K562 (cell line): ENCODE measurements at places on chromosomes 5 and 9.

DNA sequence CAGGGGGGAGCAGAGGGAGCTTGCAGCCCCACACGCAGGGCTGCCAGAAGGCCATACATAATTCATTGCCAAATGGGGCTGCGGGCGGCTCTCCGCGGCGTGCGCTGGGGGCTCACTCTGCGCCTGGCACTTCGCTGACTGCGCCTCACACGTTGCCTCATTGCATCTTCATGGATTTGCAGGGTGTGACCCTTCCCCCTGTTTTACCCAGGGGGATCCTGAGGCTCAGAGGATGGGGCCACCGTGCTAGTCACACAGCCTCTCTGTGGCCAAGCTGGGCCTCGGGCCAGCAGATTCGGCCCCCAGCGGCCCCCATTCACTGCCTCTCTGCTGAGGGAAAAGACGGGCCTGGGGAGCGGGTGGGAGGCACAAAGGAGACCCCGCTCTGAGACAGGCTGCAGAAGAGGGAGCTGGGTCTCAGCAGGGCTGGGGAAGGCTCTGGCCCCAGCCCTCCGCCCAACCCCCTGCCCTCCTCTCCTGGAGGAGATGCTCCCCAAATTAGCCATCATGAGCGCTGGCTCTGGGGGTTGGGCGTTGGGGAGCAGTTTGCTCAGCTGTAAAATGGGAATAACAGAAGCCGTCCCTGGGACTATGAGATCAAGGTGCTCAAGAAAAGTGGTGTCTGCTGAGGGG, 115.5 kb downstream of the C9orf50 start:
- DNase-seq: no peak
- H3K27me3 ChIP-seq: no peaks in the 10 kb centered on the region
- peaks cover 11% of the 10 kb centered on the region; the same call in 2 of the 3 replicates for H3K36me3 ChIP-seq
- H3K27ac ChIP-seq: no peak overlapping the region
- peaks cover 16% of the 10 kb centered on the region; the same call in 1 of the 2 replicates for H3K4me1 ChIP-seq
- no peak overlapping the region for H3K4me3 ChIP-seq

GRCh38 chr9:76425677-76426453, 31.6 kb upstream of the RFK start:
- H3K4me3 ChIP-seq: no peak overlapping the region
- H3K36me3 ChIP-seq: no peaks in the 10 kb centered on the region
- no peaks in the 10 kb centered on the region for H3K27me3 ChIP-seq
- H3K4me1 ChIP-seq: no peaks in the 10 kb centered on the region
- H3K27ac ChIP-seq: no peak overlapping the region
- no peak for DNase-seq

- H3K36me3 ChIP-seq: no peaks in the 10 kb centered on the region
- no peaks in the 10 kb centered on the region for H3K27me3 ChIP-seq
- no peak overlapping the region for H3K4me3 ChIP-seq
- H3K4me1 ChIP-seq: no peaks in the 10 kb centered on the region
- H3K27ac ChIP-seq: no peak overlapping the region
These were observed 9.7 kb downstream of the PTGER4 start for GRCh38 chr5:40689438-40689837.

- H3K36me3 ChIP-seq: peaks cover 96% of the 10 kb centered on the region
- DNase-seq: no peak
- no peaks in the 10 kb centered on the region for H3K27me3 ChIP-seq
- H3K27ac ChIP-seq: no peak overlapping the region
These were observed 7.3 kb downstream of the CEP72 start for GRCh38 chr5:619444-619843.

DNA sequence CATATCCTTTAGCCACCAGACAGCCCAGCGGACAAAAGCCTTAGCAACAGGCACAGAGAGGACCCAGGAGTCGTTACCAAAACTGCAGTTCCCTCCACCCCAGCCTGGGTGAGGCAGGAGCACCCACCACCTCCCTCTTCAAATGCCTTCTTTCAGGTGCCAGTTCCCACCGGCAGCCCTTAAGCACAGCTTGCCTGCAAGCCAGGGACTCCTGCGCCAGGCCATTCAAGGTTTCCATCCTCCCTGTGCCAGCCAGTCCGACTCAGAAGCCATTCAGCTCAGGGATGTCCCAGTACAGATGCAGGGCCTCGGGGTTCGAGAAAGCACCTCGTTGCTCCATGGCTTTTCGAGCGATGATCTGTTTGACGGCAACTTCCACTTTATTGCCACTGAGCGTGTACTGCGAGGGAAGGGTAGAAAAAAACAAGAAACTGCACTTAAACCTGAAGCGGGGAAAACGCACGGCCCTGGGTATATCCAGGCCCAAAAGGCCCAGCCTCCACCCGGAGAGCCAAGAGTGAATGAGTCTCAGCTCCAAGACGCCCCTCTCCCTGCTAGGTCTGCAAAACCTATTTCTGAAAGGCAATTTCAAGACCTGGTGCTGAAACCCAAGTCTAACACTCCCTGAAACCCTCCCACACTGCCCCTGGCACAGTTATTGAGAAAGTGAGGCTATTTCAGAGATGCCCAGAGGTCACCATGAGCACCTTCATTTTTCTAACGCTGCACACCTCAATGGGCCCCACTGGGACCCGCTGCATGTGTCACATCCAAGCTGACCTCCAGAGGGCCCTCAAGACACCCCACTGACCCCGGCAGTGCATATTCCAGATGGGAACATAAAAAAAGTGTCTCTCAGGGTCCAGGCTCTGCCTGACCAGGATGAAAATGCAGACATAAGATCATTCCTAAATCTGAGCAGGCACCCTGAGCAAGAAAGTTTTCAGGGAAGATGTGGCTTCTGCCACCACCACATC, 36.8 kb upstream of the ZNF354A start:
- H3K36me3 ChIP-seq: peaks cover 17% of the 10 kb centered on the region; the same call in 2 of the 3 replicates
- no peaks in the 10 kb centered on the region for H3K27me3 ChIP-seq
- no peak overlapping the region for H3K27ac ChIP-seq

DNA sequence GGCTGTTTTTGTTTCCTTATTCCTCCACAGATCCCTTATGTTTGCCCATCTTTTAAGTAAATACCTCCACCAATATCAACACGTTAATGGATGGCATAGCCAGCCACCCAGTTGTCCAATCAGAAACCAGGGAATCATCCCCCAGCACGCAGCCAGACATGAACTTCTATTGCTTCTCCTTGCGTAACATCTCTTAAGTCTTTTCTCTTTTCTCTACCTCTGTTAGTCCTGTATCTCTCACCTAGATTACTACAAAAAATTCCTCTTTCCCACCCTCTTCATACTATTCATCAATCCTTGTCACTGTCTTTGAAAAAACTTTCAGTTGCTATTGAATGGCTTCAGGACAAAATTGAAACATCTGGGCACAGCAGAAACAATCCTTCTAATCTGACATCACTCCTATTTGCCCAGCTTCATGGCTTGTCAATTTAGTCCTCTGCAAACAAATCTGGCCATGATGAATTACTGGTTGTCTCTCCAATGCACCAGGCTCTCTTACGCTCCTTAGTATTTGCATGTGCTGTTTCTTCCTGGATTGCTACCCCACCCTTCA, 349.3 kb downstream of the RAB3C start:
- DNase-seq: no peak
- no peak overlapping the region for H3K4me3 ChIP-seq

GRCh38 chr9:15509931-15510788, 610 bp downstream of the PSIP1 start:
- peak; percentile 65 for DNase-seq
- H3K27ac ChIP-seq: peak overlapping the region; percentile 98
- peak overlapping the region; percentile 81 for H3K4me3 ChIP-seq
- H3K36me3 ChIP-seq: peaks cover 40% of the 10 kb centered on the region

- H3K27me3 ChIP-seq: peaks cover 12% of the 10 kb centered on the region
- no peaks in the 10 kb centered on the region for H3K36me3 ChIP-seq
- H3K27ac ChIP-seq: no peak overlapping the region
- no peak for DNase-seq
These were observed 1.8 kb downstream of the PTGER4 start for GRCh38 chr5:40681363-40682153.

DNA sequence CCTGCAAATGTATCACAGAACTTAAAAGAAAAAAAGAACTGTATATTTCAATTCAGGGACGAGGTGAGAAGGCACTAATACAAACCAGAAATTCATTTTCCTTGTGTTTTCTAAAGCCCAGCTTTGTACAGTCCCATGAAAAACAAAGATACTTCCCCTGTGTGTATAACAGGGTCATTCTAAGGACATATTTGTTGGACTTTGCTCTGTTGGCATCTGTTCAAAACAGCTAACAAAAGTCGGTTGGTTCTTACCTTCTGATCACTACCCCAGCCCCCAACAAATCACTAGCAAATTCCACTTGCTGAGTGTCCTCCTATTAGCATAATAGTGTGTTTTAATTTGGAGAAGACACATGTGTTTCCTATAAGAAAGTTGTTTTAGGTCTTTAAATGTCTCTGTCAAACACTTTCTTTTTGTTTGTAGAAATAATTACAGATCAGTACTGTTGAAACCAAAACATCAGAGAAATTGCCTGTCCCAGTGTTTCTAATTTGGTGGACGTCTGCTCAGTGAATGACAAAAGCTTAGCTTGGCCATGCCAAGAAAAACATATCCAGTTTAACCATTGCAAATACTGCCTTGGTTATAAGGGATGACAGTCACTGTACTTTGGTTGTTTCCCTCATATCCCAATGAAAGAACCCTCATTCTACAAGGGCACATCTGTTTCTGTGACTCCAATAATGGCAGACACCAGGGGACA, 480.5 kb downstream of the EBF1 start:
- H3K27me3 ChIP-seq: no peaks in the 10 kb centered on the region
- H3K4me3 ChIP-seq: no peak overlapping the region

DNA sequence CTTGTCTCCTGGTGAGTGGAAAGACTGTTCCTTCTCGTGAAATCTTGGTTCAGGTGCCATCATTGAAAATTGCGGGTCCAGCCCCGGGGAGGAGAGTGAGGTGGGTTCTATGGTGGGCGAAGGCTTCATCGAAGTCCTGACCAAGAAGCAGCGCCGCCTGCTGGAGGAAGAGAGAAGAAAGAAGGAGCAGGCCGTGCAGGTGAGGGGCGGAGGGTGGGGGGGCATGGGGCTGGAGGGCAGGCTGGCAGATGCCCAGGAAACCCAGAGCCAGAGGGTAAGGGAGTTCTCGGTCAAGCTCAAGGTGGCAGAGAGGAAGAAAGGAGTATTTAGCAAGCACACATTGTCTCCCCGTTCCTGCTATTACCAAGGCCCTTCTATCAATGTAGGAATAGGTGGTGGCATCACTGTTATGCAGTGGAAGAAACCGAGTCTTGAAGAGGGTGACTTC, 24.3 kb upstream of the POMT1 start:
- H3K36me3 ChIP-seq: peaks cover 96% of the 10 kb centered on the region
- H3K4me3 ChIP-seq: no peak overlapping the region
- no peak overlapping the region for H3K27ac ChIP-seq
- peak; percentile 62 for DNase-seq
- no peaks in the 10 kb centered on the region for H3K27me3 ChIP-seq

DNA sequence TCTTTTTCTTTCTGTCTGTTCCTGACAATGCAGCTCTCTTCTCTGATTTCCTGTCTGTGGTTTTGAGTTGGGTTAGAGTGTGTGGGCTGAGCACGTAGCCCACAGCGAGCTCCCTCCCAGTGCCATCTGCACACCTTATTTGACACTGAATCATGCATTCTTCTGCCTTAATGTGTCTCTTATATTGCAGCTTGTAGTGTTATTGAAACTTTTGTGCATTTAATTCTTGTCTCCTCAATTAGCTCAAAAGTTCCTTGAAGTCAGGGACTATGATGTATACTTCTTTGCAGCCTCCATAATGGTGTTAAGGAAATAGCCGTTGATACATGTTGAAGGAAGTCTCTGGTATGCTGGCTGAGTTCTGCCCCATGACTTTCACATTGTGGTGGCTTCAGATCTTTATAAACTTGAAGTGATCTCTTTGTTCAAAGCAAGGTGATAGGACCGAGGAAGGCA, 576.2 kb upstream of the CLINT1 start:
- DNase-seq: no peak
- no peaks in the 10 kb centered on the region for H3K27me3 ChIP-seq

DNA sequence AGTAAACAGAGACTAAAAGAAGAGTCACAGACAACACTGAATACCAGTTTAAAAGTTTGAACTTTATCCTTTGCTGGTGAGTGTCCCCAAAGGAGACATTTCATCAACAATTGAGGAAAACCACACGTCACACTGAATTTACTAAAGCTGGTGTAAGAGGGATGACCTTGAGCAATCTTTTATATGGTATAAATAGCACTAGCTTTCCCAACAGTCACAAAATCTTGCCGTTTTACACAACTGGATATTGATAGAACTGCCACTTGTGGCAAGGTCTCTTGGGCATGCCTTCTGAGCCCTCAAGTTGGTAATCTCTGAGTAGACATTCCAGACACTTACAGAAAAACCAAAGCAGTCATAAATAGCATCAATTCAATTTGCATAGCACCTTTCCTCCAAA, 311.5 kb upstream of the TARS1 start:
- H3K27ac ChIP-seq: no peak overlapping the region
- H3K4me1 ChIP-seq: no peaks in the 10 kb centered on the region
- H3K36me3 ChIP-seq: no peaks in the 10 kb centered on the region
- no peak overlapping the region for H3K4me3 ChIP-seq

GRCh38 chr5:124973661-124974060, 227.2 kb upstream of the ZNF608 start:
- H3K27me3 ChIP-seq: no peaks in the 10 kb centered on the region
- no peaks in the 10 kb centered on the region for H3K4me1 ChIP-seq
- H3K4me3 ChIP-seq: no peak overlapping the region
- DNase-seq: no peak

DNA sequence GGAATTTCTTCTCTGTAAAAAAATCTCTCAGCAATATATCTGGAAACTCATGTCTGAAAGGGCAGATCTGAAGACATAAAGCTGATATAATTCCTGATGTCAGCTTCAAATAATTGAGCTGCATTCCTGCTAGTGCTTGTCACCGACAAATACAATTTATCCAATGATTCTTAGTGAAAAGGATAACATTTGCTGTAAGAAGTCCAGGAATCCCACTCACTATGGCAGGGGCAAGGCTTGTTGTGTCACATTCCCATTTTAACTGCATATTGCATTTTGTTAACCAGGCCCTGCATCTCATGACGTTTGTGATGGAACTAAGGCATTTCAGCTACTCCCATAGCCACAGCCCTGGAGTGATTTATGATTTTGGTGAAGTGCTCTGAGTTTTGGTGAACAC, 160.1 kb upstream of the DAB2 start:
- no peaks in the 10 kb centered on the region for H3K36me3 ChIP-seq
- no peak for DNase-seq
- H3K4me1 ChIP-seq: no peaks in the 10 kb centered on the region
- no peak overlapping the region for H3K27ac ChIP-seq
- no peak overlapping the region for H3K4me3 ChIP-seq

- no peak overlapping the region for H3K27ac ChIP-seq
- no peak for DNase-seq
- no peaks in the 10 kb centered on the region for H3K4me1 ChIP-seq
- no peaks in the 10 kb centered on the region; the same call in 2 of the 3 replicates for H3K27me3 ChIP-seq
These were observed 102.7 kb upstream of the MVB12B start for GRCh38 chr9:126223798-126224531.

- H3K4me3 ChIP-seq: no peak overlapping the region
- no peaks in the 10 kb centered on the region for H3K27me3 ChIP-seq
- no peaks in the 10 kb centered on the region for H3K4me1 ChIP-seq
- no peaks in the 10 kb centered on the region for H3K36me3 ChIP-seq
- DNase-seq: no peak
These were observed 15.6 kb downstream of the FAM219A start for GRCh38 chr9:34442770-34443169.
